ENCODE measurements at places on chromosomes 2 and 18.

- no peak for DNase-seq
Measured at GRCh38 chr18:43681661-43682060, 404.4 kb upstream of the SYT4 start.

GRCh38 chr2:113175042-113175628 lies 1.4 kb downstream of the PSD4 start:
- DNase-seq, result no peak

GRCh38 chr2:56444339-56444738 lies 260.5 kb downstream of the CCDC85A start:
- DNase-seq, result peak; percentile 13

DNA sequence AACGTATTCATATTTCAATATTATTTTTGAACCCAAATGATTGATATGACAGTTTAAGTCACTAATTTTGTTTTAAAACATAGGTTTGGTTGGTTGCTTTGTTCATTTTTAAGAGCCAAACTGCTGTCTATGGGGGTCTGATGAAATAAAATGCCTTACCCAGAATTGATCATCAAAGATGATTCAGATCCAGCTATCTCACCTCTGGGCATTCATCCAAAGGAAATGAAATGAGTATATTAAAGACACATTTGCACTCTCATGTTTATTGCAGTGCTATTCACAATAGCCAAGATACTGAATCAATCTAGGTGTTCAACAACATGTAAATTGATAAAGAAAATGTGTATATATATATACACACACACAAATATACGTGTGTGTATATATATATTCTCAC lies 326.9 kb upstream of the GULP1 start:
- no peak for DNase-seq

GRCh38 chr2:158934170-158934569 lies 34.3 kb upstream of the TANC1 start:
- no peak for DNase-seq

DNA sequence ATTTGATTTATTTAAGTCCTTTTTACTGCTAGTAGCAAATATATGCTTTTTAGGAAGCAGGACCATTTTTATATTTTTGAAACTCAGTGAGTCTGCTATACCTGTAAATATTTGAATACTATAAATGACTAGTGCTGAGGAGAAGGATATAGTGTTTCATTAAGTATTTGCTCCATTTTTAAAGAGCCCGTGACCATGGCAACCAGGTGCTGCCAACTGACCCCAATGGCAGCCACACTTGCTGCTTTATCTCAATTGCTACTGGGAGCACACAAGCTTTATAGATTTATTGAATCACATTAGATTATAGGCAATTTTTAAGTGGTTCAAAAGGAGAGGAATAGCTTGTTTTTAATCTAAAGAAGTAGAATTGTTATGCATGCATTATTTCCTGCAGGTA lies 142.0 kb downstream of the SCG2 start:
- DNase-seq, result no peak

DNA sequence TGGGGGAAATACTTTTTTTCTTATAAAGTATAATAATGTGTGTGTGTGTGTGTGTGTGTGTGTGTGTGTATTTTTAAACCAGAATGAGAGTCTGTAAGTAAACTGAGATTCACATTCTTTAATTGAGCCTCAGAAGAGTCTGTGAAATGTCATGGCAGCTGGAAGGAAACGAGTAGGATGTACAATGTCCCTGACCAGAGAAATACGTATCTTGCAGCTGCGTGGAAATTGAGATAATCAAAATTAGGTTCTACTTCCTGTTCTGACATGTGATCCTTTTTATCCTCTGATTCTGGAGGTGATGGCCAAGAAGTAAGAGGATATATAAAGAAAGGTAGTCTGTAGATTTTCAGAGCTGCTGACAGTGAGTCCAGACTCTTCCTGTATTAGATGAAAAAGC lies 50.0 kb downstream of the SH3RF3 start:
- no peak for DNase-seq

- no peak for DNase-seq
Measured at GRCh38 chr2:200658278-200658864, 72.6 kb downstream of the AOX1 start.

GRCh38 chr2:188519136-188519535 lies 227.5 kb downstream of the GULP1 start:
- no peak for DNase-seq

- no peak for DNase-seq
Measured at GRCh38 chr18:48136051-48136826, 205.8 kb upstream of the SMAD2 start.

- DNase-seq, result no peak
Measured at GRCh38 chr2:170353723-170354122, 175.8 kb downstream of the MYO3B start.

GRCh38 chr2:102000813-102001766 lies 9.3 kb downstream of the IL1R2 start:
- DNase-seq, result no peak

DNA sequence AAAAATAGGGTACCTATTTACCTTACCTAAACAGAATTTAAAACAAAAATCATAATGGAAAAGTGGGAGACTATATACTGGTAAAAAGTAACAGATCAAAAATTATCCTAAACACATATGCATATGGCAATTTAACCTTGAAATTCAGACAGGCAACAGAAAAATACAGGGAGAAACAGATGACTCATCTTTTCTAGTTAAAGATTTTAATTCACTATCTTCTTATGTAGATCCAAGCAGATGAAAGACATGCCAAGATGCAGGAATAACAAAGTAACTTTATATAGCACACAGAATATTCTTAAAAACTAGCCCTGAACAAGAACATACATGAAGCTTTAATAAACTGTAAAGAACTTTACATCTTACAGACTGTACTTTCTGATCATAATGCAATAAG lies 30.9 kb downstream of the PRPF40A start:
- no peak for DNase-seq

GRCh38 chr18:2494921-2495320 lies 76.4 kb downstream of the METTL4 start:
- no peak for DNase-seq

DNA sequence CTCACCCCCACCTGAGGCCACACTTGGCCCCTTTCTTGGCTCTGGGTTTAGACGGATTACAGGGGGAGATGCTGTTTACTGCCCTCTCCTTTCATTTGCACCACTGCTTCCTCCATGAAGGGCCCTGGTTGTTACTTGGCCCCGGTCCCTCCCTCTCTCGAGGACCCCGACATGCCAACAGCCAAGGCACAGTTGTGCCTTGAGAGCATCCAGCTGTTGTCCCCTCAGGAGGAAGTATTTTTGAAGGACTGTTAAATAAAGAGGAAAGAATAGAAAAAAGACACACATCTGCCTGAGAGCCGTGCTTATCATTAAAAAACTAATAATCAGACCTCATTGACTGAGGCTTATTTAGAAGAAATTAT lies 44.0 kb downstream of the ITGB1BP1 start:
- DNase-seq, result no peak

- no peak for DNase-seq
Measured at GRCh38 chr2:64238799-64239198, 94.6 kb upstream of the PELI1 start.

DNA sequence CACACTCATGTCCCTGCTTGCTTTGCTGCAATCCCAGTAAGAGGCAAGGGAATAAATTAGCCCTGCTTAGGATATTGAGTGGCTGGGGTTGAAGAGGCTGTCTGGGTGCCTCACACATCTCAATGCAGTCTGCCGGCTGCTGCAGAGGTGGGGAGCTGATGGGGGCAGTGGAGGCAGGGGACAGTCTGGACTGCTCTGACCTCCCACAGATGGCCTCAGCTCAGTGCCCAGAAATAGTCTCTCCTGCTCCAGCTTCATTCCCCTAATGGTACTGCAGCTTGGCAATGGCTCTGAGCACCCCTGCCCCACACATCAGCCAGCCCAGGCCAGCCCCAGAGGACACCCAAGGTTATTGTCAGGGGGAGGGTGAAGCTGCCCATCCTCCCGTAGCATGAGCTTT lies 21.5 kb upstream of the TNS1 start:
- DNase-seq, result no peak

- no peak for DNase-seq
Measured at GRCh38 chr2:148523315-148523714, 121.2 kb upstream of the EPC2 start.

DNA sequence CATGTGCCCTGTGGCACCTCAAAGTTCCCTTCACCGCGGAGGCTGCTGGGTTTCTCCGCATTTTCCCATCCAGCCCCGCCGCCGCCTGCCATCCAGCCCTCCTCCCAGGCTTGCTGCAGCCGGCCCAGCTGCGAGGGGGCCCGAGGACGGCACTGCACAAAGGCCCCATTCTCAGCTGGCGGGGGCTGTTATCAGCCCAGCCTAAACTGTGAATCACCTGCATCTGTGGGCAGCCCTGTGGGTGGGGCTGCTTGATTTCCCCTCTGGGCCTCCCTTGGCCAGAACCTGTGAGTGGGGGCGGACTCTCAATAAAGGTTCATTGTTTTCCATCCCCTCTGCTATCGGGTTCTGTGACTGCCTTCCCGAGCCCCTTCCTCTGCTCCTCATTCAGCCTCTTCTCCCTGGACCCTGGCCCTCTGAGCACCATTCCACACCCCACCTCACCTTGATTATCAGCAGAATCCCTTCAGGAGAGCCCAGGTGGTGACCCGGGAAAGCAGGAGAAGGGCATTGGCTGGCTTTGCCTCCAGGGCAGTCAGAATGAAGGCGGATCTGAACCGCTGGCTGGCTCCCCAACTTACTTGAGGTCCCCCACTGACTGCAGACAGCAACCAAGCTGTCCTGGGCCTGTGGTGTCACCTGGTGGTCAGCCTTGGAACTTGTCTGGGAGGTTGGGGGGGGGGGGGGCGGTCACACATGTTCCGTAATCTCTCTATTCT lies 204.5 kb downstream of the ZFP36L2 start:
- no peak for DNase-seq

DNA sequence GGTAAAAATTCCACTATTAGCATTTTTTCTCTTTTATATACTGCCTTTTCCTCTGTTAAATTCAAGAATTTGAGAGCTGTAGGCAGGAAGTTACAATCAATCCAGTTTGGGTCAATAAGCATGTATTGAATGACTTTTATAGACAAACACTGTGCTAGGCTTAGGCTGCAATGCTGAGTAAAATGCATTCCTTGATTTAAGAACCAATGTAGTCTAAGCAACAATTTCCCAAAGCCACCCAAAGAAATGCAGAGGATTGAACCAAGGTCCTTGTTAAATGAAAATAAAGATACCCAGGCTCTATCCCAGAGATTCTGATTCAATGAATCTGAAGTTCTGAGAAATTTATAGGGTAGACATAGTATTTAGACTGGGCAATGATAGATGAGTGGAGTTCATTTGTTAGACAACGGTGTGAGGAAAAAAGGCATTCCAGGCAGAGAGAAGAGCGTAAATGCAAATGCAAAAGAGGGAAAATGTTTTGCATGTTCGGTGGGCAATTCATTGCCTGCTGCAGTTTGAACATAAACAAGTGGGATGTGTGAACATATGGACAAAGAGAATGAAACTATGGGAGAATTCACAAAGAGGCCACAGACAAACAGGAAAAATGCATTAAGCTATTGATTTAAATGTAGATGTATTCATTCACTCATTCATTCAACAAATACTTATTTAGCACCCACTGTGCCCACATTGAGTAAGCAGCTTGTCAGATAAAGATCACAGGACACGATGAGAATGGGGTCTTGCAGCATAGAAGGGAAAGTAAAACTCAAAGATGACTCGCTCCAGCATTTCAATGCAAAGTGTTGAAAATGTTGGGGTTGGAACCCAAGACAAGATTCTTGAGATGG lies 107.1 kb downstream of the EVA1A start:
- DNase-seq, result no peak

DNA sequence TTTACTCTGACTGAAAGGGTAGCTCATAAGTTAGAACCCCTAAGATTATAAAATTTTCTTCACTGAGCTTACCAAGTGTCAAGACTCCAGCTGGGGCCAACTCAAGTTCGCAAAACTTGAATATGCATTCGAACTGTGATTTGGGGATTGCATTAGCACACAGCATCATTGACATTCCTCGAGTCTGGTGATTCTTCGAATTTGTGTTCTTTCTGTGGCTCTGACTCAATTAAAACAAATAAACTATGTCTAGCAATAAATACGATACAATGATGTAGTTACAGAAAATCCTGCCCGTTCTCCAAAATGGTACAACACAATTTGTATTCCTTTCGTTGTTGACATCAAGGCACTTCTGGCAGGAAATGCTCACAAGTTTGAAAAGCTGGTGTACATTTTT lies 11.1 kb downstream of the CCL20 start:
- no peak for DNase-seq

DNA sequence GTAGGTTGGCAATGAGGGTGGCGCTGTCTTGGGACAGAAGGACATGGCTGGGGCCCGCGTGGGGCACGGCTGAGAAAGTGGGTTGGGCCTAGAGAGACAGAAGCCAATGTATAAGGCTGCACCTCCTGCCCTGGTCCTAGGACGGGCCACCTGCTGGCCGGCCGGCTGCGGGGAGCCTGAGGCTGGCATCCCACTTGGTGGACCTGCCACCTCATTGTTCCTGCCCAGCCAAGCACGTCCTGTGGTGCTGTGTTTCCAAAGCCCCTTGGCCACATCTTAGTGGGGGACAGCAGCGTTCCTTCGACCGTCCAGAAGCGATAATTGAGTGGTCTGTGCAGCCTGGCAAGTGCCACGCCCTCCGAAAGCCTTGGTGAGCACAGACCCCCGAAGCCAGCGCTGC lies 223.9 kb downstream of the LDLRAD4 start:
- no peak for DNase-seq

DNA sequence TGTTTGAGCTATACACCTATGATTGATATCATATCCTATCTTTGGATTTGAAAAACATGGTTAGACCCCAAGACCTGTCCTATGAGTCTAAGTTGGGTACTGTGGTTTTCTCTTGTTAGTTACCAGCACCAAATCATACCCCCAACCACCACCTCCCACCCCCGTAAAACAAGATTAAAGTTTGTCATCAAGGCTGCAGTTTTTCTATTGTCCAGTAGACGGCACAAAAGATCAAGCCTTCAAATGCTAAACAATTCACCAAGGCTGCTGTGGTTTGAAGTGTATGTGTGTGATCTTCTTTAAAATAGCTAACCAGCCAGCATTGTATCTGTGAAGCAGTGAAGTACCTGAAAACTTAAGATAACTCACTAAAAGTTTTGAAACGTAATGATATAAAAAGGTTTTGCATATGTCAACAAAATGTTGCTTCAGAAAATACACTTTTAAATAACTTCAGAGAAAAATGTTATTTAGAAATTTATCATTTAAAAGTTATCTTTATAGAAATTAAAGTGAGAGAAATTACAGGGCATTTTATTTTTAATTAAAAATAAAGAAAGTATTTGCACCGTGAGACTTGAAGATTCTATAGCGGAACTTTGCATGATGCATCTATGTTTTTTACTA lies 5.8 kb upstream of the MEIS1 start:
- DNase-seq, result peak; percentile 41

GRCh38 chr2:210207929-210208328 lies 17.3 kb downstream of the ACADL start:
- no peak for DNase-seq

GRCh38 chr2:182048088-182048487 lies 62.4 kb downstream of the PPP1R1C start:
- no peak for DNase-seq
